ENCODE measurements at places on chromosomes 2 and 18.
A peak's percentile ranks its signal among the peaks of the same experiment; 100 is the strongest.

- no peak for DNase-seq
Observed at GRCh38 chr18:13416848-13417247, 198.3 kb downstream of the LDLRAD4 start.

DNA sequence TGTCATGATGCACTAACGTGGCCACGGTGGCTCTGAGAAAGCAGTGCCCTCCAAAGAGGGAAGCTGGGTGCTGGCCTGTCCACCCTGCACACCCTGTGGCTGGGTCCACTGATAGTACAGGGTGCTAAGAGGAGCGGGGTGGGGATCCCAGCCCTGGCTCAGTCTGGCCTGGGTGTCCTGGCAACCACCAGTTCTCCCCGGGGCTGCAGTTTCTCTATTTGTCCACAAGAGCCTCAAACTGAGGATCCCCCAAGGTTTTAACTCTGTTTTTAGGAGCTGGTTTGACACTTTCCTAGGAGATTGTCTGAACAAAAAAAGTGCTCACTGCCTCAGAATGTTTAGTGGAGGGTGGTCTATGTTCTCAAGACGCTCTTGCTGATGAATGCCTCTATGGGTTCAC is 29.0 kb downstream of the EDAR start:
- no peak for DNase-seq

DNA sequence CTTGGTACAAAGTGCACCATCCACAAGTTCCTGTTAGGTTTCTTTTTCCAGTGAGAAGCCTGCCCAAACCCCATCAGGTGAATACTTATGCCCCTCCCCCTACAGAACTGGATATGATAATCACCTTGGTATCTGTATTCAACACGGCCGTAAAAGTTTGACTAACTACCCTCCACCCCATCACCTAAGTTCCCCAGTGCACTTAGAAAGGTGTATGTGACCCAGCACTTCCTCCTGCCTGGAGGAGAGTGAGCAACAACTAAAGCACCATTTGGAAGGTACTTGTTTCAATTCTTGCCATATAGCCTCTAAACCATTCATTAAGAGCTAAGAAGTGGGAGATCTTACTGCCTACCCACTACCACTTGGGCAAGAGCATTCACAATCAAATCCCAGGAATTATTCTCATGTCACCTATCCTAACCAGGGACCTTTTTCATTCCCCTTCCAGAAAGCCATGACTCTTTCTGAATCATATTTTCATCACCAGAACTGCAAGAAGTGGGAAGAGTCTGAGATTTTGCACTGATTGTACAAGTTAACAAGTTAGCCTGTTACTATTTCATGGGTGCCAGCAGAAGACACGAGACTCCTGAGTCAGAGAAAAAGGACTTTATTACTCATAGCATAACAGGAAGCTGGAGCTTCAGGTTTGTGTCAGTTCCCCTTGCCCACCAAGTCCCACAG is 53.5 kb upstream of the NDUFV2 start:
- DNase-seq: no peak

GRCh38 chr2:219215871-219216534 is 2.8 kb downstream of the ABCB6 start:
- no peak for DNase-seq

- DNase-seq: no peak
Observed at GRCh38 chr2:239358062-239358754, 42.6 kb downstream of the HDAC4 start.

DNA sequence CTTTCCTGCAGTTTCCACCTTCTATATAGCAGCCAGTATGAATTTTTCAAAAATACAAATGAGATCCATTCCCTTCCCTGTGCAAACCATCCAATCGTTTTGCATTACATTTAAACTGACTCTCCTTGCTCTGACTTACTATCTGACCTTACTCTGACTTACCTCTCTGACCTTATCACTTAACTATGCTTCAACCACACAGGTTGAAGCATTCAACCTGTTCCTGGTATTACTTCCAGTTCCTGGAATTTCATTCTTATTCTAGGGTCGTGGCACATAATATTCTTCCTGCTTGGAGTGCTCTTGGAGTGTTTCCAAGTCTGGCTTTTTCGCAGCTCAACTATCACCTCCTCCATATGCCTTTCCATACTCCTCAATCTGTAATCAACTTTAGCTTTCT is 850.6 kb upstream of the CHAC2 start:
- no peak for DNase-seq

GRCh38 chr18:48142994-48143393 is 212.5 kb upstream of the SMAD2 start:
- no peak for DNase-seq

- no peak for DNase-seq
Observed at GRCh38 chr2:36554531-36554930, 43.4 kb downstream of the FEZ2 start.

- DNase-seq: no peak
Observed at GRCh38 chr2:55418072-55418471, 1.6 kb downstream of the CCDC88A start.

DNA sequence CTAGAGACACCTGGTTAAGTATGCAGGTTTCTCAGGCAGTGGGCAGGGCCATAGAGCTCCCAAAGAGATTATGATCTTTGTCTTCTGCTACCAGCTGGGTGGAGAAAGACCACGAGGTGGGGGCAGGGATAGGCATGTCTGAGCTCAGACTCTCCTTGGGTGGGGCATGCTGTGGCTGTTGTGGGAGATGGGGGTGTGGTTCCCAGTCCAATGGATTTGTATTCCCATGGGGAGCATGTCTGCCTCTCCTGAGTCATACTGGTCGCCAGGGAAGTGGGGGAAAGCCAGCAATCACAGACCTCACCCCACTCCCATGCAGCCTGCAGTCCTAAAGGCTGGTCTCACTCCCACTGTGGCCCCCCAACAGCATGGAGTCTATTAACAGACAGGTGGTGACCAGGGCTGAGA is 31.4 kb upstream of the RHOB start:
- DNase-seq: peak; percentile 48

DNA sequence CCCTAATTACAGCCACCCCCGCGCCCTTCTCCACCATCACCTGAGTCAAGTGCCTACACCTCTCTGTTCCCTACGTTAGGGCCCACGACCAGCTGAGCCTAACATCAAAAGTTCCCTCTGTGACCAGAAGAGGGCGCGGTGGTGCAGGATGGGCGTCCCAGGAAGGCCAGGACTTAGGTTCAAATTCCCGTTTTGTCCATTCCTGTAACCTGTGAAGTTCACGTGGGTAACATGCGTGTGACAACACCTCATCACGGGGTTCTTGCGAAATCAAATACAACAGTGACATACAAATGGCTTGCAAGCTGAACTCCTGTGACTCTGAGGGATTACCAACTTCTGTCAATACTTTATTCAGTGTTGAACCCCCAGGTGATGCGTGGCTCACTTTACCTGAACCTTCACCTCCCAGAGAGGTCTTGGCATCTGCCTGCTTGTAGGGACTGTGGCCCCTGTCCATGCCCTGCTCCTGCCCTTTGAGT is 207.9 kb downstream of the ARL4C start:
- DNase-seq: no peak

- DNase-seq: no peak
Observed at GRCh38 chr2:38835990-38836389, 39.7 kb downstream of the DHX57 start.

GRCh38 chr2:62287899-62288880 is 92.3 kb downstream of the B3GNT2 start:
- peak; percentile 32 for DNase-seq

DNA sequence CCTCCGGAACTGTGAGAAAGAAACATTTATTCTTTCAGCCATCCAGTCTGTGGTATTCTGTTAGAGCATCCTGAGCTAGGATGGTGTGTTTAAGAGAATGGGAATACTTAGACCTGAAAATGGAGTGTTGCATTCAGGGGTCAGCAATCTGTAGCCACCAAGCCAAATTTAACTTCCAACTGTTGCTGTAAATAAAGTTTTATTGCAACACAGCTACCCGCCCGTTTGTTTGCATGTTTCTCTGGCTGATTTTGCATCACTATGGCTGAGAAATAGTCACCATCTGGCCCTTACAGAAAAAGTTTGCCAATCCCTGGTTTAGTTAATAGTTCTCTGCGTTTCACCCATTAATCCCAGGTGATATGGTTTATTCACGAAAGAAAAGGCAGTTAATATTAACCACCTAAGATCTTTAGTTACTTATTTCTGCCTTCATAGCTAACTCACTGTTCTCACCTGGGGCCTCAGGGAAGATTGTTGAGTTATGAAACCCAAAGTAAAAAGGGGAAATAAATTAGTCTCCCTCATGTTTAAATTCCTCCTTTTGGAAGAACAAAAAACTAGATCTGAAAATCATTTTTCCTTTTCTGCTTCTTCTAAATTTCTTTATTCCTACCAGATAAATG is 9.5 kb upstream of the CYS1 start:
- DNase-seq: no peak
